PC-3 (cell line): ENCODE measurements at places on chromosomes 1 and 21.

- DNase-seq = no peak
Measured at GRCh38 chr1:98766255-98766654, 104.7 kb downstream of the SNX7 start.

DNA sequence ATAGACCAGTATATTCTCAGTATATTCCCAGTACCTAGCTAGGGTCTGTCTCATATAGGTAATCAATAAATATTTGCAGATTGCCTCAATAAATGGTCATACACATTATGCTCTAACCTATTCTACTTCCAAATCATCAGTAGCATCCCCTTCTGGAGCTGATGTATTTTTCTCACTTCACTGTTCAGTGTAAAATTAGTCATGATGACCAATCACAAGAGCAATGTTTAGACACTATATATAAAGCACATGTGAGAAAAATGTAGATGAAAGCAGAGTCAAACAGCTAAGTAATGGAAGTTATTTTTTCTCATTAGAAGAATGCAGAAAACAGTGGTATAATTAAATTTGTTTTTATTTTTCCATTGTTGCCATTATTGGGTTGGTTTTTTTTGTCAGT lies 34.7 kb downstream of the EPRS1 start:
- no peak for DNase-seq

- DNase-seq = no peak
Measured at GRCh38 chr1:155205035-155205434, 2.7 kb downstream of the THBS3 start.

- DNase-seq = no peak
Measured at GRCh38 chr1:195789321-195789720, 818.9 kb downstream of the KCNT2 start.

DNA sequence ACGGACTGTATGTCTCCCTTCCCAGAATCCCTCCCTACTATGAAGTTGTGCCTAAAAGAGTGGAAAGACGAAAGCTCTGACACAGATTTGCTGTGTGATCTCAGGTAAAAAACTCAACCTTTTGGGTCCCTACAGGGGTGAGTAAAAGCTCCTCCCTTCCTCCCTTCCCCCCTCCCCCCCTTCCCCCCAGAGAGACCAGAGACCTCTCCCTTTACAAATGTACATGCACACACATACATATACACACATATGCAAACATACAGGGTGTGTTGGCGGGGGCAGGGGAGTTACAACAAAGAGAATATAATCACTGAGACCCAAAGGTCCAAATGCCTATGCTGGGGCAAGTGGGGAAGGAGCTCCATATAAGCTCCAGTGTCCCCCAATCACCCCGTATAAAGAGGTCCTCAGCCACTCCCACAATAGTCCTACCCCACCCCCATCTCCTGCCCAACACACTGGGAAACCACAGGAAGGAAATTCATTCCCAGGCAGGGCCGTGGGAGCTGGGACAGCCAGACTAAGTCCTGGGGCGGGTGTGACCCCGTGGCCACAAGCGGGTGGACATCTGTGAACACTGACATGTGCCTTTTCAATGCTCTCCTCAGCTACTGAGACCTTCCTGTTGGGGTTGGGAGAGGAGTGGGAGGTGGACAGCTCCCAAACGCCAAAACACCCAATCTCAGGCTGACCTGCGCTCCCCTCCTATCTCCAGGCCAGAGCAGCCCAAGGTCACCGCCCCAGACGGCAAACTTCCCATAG lies 2.0 kb downstream of the MEF2D start:
- peak; percentile 41 for DNase-seq

GRCh38 chr1:119163396-119163795 lies 22.9 kb upstream of the WARS2 start:
- no peak for DNase-seq

DNA sequence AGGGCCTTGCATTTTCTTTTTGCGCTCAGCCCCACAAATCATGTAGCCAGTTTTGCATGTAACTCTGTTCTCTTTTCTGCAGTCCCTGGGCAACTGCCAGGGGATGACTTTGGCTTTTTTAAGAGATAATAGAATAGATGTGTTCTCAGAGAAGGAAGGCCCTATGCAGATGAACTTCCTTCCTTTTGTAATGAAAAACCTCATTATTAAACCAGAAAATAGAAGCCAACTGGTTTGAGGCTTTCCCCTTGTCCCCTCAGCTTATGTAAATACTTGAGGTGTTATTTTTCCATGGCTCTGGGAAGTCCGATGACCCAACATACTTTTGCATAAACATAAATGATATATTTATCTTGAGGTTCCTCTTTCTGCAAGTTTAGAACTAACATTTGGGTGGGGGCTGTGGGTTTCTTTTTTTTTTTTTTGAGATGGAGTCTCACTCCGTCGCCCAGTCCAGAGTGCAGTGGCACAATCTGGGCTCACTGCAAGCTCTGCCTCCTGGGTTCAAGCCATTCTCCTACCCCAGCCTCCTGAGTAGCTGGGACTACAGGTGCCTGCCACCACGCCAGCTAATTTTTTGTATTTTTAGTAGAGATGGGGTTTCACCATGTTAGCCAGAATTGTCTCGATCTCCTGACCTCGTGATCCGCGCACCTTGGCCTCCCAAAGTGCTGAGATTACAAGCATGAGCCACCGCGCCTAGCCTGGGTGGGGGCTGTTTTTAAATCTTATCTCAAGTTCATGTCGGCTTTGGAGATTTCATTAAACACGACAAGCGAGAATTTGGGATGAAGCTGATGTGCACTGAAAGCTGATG lies 14.4 kb upstream of the FCRL5 start:
- no peak for DNase-seq

DNA sequence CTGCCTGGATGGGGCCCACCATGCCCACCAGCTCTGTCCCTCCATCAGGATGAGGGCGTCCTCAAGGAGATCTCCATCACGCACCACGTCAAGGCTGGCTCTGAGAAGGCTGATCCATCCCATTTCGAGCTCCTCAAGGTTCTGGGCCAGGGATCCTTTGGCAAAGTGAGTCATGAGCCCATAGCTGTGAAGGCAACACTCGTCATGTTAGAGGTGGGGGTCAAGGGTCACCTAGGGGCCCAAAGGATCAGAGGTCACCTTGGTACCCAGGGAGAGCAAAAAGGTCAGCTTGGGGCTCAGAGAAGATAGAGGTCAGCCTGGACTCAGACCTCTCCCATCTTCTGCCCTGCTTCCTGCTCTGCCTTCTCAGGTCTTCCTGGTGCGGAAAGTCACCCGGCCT lies 17.3 kb downstream of the RPS6KA1 start:
- no peak for DNase-seq

DNA sequence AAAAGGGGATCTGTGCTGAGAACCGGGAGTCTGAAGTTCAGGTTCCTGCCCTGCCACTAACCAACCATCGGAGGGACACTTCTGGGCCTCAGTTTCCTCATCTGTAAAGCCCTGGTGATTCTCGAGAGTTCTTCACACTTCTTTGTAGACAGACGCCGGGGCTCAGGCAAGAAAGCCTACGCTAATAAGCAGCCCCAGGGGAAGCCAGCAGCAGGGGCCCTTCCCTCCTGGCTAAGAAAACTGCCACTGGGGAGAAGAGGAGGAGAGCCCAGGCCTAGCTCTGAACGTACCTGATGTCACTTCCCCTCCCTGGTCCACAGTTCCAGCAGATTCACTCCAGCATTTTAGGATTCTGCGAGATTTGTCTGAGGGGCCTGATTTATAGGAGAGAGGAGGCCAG lies 76.0 kb downstream of the CAMK2N1 start:
- DNase-seq = no peak

DNA sequence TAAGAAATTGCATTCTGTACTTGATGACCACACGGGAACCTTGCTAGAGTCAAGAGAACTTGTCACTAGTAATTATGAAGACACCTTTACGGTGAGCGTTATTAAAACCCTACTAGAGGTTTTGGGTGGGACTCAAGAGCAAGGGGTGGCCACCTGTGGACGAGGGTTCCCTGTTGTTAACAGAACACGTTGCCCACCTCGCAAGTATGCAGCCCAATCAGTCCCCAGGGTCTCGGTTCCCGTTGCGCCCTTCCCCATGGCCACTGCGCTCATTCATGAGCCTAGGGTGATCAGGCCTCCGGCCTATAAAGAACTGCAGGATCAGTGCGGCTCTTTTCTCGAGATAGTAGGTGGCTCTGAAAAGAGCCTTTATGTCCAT lies 30.2 kb upstream of the RNF187 start:
- DNase-seq = no peak

- no peak for DNase-seq
Measured at GRCh38 chr1:178973652-178974101, 52.0 kb upstream of the FAM20B start.

DNA sequence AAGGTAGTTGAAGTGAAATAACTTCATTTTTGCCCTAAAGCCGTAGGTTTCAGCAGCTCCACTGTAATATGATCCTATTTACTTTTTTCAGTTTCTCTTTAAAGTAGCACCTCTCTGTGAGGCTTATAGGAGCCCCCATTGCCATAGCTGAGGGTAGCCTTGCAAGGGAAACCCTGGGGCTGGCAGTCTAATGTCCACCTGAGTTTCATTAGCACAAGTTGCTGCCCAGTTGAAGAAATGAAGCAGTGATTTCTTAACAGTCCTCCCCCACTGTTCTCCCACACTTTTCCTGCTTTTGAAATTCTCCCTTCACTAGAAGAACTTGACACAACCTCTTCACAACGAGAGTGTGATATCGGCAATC lies 1.5 kb downstream of the HMCN1 start:
- DNase-seq = no peak

- DNase-seq = no peak
Measured at GRCh38 chr1:24252185-24252780, 65.2 kb upstream of the IFNLR1 start.

DNA sequence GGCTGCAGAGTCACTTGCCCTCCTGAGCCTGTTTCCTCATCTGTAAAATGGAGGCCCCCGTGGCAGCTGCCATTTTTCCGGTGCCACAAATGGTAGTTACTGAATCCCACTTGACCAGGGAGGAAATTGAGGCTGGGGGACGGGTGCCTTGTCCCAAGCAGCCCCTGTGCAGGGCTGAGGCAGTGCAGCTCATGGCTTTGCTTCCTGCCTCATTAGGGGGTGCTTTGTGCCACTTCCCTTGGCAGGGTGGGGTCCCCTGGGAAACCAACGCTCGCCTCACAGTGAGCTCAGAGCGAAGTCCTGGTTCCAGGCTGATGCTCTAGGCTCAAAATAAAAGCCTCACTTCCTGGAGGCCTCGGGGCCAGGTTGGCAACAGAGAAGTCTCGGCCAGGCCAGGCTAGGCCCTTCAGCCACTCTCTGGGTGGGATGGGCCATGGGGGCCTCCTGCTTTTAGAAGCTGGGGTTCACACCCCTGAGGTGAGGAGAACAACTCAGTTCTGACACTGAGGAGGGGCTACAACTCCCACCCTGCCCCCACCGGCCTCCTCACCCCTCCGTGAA lies 6.8 kb downstream of the LAPTM5 start:
- DNase-seq = no peak

DNA sequence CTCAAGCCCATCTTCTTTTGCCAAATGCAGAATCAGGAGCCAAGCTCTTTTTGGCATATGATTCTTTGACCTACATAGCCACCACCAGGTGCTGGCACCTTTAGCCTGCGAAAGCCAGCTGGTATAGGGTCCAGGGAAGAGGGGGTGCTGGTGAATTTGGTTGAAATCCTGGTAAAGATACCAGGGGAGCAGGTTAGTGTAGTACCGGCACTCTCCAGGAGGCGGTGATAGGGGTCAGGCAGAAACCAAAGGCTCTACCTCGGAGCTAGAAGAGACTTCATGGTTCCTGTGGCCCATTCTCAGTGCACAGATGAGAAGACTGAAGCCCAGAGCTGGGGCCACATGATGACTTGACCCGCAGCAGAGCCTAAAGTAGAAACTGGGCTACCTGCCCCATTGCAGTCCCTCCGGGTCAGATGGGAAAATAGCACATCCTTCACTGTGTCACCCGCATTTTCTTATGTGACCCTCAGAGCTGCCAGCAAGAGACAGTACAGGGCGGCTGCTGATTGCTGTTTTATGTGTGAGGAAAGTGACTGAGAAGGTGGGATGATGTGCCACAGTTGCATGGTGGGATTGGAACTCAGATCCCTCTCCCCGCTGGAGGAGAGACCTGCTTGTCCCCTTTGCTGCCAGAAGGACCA lies 36.0 kb upstream of the IL19 start:
- peak; percentile 81 for DNase-seq

GRCh38 chr1:68625624-68626023 lies 128.7 kb upstream of the DEPDC1 start:
- DNase-seq = no peak
